ENCODE measurements at places on chromosomes 12 and 14.

GRCh38 chr14:69288011-69288771 lies 28.2 kb downstream of the GALNT16 start:
- DNase-seq: peak; percentile 53

- DNase-seq: no peak
Measured at GRCh38 chr14:21852061-21852664, 178.5 kb upstream of the OR4E1 start.

DNA sequence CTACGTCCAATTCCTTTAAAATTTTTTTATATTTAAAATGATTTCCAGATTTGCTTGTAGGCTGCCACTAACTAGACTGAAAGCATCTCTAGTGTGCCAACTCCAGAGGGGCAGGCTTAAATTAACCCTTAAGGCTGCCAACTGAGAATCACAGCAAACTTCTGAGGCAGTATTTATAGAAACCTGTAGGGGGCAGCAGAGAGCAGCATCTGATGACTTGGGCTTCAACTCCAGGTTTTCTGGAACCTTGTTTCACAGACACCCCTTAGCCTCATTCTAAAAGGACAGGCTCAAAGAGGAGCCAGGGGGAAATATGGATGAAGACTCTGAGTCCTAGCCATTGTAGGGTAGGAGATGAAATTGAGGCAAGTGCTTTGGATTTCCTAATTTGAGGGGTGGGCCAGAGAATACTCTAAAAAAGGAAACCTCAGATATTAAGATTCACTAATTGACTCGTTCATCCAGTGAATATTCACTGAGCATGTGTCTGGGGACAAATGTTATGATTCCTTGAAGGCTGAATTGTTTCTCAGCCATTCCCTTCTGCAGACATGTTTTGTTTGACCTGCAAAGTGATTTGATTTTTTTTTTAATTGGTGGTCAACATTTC lies 63.3 kb upstream of the HSPB8 start:
- DNase-seq: no peak

GRCh38 chr12:7884689-7885088 lies 12.0 kb upstream of the SLC2A14 start:
- no peak for DNase-seq

GRCh38 chr12:119157528-119157927 lies 21.2 kb upstream of the HSPB8 start:
- no peak for DNase-seq

DNA sequence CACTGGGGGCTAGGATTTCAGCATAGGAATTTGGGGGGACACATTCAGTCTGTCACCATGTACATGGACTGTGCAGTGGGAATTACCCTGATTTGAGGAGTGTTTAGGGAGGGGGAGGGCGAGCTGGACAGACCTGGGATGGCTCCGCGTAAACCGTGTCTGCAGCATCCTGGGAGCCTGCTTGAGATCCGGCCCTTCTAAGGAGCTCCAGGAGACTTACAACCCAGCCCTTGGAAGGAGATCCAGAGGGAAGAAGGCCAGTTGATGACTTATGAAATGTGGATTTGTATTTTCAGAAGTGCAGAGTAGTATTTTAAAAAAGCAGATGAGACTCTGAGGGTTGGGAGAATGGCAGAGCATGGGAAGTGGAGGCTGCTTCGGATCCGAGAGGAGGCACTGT lies 153.2 kb downstream of the CACNA1C start:
- DNase-seq: no peak

GRCh38 chr12:58532855-58533608 lies 387.3 kb downstream of the LRIG3 start:
- no peak for DNase-seq

GRCh38 chr12:45298721-45299692 lies 83.1 kb downstream of the ANO6 start:
- no peak for DNase-seq

DNA sequence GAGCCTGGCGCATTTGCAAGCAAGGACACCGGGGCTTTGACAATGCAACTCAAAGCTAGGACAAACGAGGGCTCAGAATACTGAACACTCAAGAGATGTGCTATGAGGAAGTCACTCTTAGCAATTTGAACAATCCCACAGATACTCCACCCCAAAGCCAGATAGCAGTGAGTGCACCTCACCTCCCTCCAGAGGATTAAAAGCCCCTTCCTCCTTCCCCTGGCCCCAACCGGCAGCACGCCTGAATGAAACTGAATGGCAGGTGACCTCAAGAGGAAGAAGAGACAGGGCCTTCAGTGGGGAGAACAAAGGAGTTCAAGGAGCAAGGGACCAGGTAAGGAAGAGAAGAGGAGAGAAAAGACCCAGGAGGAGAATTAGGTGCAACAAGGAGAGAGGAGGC lies 1.9 kb upstream of the KRT78 start:
- DNase-seq: no peak

DNA sequence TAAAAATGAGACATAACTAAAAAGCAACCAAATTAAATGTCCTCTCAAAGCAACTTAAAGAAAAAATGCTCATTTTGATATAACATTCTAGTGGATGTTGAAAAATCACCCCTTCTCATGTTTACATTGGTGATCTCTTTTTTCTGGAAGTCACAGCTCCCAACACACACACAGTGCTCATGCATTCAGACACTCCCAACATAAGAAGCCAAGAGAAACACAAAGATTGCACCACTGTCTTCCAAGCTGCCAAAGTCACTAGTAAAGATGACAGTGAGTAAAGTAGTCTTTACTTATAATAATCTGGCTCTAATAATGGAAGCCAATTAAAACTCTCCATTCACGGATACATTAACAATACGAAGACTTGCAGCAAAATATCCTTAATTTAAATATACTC lies 218.4 kb downstream of the NTF3 start:
- no peak for DNase-seq

DNA sequence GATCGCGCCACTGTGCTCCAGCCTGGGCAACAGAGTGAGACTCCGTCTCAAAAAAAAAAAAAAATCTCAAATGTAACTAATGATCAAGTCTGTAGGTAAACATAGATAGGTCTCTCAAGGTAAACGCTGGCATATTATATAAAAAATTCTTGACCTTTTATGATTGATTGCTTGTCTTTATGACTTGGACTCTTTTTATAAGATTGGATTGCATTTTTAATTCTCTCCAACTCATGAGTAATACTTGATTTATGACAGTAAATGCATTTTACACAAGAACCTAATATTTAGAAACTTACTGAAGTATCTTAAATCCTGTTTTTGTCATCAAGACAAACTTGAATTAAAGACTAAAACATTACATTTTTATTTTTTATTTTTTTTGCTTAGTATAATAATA lies 16.1 kb downstream of the ARF6 start:
- no peak for DNase-seq

- DNase-seq: no peak
Measured at GRCh38 chr12:54368025-54368708, 3.9 kb upstream of the GPR84 start.

GRCh38 chr14:75626863-75627262 lies 33.8 kb downstream of the ERG28 start:
- no peak for DNase-seq

GRCh38 chr12:57380300-57380699 lies 50.5 kb downstream of the R3HDM2 start:
- no peak for DNase-seq

DNA sequence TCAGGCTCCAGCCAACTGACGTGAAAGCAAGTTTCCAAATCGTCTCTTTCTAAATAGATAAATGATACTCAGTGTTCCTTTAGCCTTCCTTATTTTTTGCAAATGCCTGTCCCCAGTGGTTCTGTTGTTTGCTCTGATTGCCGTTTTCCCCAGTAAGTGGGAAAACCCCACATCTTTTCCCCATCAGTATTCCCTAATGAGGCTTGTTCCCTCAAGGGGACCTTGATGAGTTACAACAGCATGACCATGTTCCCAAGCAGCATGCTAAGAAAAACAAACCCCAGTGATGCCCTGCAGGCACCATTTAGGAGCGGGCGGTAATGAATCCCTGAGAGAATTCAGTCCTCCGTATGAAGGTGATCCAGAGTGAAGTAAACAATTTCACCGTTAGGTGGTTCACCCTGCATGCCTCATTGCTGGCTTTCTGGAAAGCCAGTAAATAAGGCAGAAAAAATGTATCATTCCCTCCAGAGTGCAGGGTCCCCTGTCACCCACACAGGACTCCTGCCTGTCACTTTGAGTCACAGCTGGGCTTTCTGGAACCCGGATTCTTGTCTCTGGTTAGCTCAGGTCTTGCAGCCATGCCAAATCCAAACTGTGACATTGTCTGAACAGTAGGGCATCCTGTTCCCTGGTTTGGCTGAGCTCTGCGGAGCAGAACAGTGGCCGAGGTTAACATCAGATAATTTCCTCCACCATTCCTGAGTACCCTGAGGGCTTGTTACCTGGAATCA lies 222.6 kb downstream of the RGS6 start:
- DNase-seq: no peak

DNA sequence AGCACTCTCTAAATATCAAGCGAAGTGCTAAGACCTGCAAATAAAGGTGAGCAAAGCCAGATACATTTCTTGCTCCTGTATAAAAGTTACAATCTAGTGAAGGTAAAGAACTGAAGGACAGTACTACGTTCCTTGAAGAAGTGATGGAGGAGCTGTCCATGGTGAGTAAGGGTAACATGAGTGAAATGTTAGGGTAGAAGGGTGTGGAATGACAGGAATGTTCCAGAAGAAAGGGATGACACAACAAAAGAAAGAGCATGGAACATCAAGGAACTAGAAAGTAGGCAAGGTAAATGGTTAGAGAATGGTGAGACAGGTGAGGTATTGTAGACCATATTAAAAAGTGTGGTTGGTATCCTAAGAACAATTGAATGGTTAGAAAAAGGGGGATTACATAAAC lies 272.4 kb downstream of the ACSS3 start:
- no peak for DNase-seq

DNA sequence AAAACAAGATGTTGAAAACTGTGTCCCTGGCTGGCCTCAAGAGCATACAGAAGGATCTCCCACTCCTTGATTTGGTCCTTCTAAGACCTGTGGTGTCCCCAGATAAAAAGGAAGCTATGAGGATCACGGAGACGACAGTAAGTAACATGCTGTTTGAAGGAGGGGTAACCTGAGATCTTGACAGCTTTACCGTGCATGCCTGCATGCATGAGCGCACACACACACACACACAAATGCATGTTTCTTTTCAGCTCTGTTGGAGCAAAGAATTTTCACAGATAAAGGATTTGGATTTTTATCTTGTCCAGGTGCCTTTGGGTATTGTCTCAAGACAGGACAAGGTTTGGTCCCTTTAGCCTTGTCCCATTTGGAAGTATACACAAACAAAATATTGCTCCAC lies 411.6 kb upstream of the CCDC196 start:
- DNase-seq: no peak

- no peak for DNase-seq
Measured at GRCh38 chr14:75242546-75243273, 35.9 kb upstream of the FOS start.

- no peak for DNase-seq
Measured at GRCh38 chr12:131753005-131753404, 42.1 kb downstream of the SFSWAP start.

DNA sequence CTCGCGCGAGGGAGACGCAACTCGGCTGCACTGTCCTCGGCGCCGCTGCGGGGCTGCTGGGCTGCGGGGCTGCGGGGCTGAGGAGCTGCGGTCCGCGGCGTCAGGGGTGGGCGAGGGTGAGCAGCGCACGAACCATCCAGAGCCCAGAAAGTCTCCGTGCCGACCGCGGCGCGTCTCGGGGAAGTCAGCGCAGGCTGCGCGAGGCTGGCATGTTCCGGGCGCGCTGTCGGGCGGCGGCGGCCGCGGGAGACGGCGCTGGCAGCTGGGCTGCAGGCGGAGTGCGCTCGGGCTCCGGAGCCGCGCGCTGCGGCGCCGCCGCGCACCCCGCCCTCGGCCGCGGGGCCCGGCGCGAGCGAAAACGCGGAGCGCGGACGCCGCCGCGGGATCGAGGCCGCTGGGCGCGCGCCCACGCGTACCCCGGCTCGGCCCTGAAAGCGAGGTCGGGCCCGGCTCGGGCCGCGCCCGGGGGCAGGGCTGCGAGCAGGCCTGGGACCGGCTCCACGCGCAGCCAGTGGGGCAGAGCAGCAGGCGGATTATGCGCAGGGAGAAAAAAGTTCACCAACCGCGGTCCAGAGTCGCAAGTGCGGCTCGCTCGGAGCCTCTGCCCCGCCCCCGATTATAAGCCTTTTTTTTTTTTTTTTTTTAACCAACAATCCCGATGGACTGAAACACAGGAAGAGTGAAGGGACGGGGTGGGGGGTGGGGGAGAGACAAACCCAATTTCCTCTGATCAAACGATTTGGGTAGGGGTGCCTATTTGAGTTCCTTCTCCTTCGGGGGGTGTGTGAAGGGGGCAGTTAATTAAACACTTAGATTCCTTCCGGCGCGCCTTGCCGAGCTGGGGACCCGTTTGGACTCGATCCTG lies at the start of gene PRICKLE1:
Gene PRICKLE1, minus strand, starts transcription at position 282 of the 865 bp plus-strand sequence. CDS start 117,230 bp downstream, outside the sequence.
- DNase-seq: peak; percentile 41

GRCh38 chr12:84016956-84017355 lies 895.6 kb downstream of the SLC6A15 start:
- no peak for DNase-seq

DNA sequence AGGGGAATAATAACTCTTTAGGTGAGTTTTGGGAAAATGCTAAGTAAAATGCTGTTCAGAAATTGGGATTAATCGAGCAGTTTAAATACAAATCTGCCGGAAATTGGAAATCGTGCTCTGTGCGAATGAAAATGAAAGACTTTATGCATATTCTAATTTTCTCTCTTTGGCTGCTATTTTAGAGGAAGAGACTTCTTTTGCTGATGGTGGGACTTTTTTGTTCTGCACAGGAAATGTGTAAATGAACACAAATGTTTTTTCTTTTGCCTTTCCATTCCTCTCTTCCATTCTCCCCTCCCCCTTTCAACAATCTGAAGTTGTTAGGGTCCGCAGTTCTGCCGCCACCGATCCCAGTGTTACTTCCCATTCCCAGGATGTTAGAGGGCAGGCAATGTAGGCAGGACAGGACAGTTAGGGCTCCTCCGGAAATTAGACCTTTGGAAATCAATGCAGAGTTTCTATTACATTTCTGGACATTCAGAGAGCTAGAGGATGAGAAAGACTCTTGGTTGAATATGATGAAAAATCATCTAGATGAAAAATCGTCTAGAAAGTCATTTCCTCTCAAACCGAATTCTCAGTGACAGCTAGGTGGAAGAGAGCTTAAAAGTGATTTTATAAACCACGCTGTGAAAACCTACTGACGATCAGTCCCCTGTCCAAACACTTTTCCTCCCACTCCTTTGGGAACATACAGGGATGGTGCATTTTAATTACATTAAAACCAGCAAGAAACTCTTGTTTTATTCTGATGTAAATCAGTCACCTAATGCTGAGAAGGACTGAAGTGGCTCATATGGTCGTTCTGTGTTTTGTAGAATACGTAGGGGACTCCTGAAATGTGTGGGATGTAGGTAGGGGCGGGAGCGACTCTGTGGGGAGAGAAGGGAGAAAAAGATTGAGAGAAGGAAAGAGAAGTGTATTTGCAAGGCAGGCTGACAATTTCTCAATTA lies 17.8 kb downstream of the FOXG1 start:
- no peak for DNase-seq

DNA sequence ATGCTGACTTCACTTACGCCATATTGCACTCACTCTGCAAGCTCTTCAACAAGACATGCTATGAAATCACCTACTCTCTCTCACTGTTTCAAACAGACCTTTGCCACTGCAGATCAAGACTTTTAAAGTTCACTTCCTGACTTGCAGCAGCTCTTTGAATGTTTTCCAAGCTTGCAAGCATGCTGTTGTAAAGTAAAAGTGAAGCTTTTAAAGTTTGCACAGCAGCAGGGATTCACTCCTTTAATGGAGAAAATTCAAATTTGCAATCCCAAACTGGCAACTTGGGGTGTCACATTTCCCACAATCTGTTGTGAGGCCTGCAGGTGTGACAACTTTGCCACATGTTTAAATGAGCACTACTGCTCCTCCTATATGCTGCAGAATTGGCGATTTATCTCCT lies 270.9 kb downstream of the ALX1 start:
- DNase-seq: no peak

All from ovary (tissue), 10 donors.